ENCODE measurements at places on chromosomes 11 and 22.

GRCh38 chr22:43823911-43824665 lies 12.0 kb upstream of the EFCAB6 start:
- DNase-seq: peak; percentile 52

GRCh38 chr11:39149214-39149613 lies 2310.2 kb downstream of the LRRC4C start:
- DNase-seq: no peak

GRCh38 chr11:35848616-35849015 lies 95.2 kb upstream of the LDLRAD3 start:
- no peak for DNase-seq

GRCh38 chr11:33722590-33723234 lies 13.5 kb downstream of the CD59 start:
- DNase-seq: no peak

DNA sequence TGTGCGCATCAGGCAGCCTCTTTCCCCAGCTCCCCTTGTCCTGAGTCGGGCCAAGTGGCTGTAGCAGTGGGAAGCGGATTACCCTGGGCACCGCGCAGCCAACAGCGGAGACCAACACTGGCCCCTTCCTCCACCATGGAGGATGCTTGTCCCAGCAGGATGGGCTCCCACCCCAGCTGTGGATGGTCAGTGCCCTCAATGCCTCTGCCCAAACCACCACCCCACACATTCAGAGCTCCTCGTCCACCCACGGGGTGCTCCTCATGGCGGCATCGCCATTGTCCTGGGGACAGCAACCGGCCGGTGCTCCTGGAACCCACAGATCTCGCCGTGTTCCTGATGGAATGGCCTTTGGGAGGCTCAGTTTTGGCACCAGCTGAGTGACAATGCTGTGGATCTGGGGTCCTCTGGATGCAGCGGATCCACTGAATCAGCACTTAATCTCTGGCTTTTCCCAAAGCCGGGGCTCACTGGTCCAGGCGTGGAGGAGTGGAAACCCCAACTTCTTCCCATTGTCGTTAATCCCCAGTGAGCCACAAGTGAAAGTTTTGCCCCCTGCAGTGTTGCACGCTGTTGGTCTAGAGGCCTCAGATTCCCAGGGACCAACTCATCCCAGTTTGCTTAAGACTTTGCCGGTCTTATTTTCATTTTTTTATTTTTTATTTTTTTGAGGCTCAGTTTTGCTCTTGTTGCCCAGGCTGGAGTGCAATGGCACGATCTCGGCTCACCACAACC lies 4.1 kb upstream of the B4GALNT4 start:
- DNase-seq: no peak

DNA sequence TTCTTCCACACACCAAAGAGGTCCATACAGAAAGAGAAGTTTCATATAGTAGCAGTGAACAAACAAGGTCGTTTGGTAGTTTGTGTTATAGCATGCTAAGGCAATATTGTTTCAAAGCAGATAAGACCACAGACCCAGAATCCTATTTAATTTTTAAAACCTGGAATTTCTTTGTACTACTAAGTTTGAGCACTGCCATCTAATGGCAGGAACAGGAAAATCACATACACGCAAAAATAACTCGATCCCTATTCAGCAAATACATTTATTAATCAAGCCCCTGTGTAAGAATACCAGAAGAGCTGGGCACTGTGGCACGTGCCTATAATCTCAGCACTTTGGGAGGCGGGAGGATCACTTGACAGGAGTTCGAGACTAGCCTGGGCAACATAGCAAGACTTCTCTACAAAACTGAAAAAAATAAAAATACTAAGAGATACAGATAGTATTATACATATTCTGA lies 2.9 kb upstream of the BTBD10 start:
- DNase-seq: no peak

DNA sequence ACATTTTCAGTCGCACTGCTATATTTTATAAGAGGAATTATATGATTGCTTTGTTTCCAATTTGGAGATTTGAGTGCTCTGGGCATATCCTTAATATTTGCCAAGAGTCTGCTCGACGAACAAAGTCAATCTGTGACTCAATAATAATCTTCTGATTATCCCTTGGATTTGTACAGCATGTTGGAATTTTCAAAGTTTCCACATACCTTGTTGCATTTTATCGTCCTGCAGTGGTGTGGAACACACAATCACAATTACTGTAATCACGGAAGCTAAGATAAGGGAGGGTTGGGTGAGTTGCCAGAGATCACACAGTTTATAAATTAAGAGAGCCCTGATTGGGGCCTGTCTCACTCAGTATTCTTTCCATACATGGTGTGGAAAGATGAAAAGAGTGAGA lies 189.3 kb downstream of the GUCY1A2 start:
- no peak for DNase-seq

DNA sequence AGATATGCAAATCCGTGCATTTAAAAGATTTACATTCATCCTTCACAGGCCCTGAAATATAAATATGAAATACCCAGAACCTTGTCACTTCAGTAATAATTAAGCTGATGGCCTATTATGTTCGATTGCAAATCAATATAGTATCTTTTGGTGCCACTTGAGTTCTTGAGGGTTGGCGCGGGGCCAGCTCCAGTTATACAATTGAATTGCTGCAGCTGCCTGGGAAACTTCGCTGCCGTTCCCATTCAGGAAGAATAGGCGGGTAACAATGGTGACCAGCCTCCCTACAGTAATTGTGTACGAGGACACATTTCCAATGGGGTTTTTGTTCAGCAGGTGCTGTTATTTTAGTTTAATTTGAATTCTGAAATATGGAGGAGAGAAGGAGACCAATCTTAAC lies 451.2 kb downstream of the INSC start:
- no peak for DNase-seq

- no peak for DNase-seq
Observed at GRCh38 chr22:41314821-41315220, 13.5 kb downstream of the ZC3H7B start.

- DNase-seq: no peak
Observed at GRCh38 chr11:72293910-72294615, 50.1 kb upstream of the PHOX2A start.

- no peak for DNase-seq
Observed at GRCh38 chr11:33976495-33977199, 74.9 kb upstream of the CAPRIN1 start.

DNA sequence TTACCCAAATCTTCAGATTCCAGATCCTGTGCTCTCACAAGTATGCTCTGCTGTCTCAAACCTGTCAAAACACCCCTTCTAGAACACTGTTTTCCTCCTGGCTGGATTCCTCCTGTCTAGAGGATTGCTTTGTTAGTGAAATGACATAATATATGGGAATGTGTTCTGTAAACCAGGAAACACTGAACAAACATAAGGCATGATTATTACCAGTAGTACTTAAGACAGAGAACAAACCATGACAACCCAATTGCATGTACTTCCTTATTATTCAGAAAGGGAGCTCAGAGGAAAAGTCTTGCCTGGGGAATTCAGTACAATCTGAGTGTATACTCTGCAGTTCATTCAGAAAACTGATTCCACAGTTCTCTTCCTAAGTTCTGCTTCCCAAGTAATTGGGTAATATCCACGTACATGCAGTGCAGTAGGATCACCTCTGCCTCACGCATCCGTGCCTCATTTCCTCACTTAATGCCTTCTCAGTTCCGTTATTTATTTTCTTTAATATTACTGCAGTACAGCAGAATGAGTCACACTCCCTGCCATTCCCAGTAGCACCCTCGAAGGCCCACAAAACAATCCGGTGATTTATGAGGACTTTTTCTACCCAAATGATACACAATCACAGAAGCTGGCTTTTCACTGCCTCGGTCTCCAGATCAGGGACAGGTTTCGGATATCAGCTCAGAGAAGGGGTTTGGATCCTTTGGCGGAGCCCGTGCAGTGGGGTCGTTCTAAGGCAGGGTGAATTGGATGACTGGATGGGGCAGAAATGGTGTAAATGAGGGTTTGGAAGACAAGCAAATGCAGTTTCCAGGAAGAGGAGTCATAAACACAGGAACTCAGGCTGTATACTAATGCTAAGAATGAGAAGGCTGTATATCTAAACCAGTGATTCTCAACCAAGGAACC lies 896.9 kb downstream of the KCNA4 start:
- no peak for DNase-seq

DNA sequence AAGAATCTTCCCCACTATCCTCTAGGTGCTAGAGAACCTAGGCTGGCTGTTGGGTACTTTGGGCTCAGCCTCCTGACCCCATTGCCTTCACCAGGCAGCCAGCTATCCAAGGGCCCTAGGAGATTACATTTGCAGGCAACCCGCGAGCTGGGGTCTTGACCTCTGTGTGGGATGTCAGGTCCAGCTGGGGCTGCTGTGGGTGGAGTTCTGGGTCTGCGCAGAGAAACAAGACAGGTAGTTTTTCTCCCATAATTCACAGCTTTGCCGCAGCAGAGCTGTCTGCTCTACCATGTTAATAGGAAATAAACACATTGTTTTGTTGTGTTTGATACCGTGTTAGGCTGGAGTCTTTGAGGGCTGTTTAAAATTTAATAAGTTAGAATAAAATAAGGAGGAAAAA lies 142.8 kb upstream of the PLET1 start:
- no peak for DNase-seq

DNA sequence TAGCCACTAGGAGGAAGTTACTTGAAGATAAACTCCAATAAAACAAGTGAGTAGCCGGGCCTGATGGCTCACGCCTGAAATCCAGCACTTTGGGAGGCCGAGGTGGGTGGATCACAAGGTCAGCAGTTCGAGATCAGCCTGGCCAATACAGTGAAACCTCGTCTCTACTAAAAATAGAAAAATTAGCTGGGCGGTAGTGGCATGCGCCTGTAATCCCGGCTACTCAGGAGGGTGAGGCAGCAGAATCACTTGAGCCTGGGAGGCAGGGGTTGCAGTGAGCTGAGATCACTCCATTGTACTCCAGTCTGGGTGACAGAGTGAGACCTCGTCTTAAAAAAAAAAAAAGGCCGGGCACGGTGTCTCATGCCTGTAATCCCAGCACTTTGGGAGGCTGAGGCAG lies 34.0 kb upstream of the CLPB start:
- no peak for DNase-seq

- DNase-seq: no peak
Observed at GRCh38 chr11:47716692-47717091, 1.5 kb upstream of the AGBL2 start.

DNA sequence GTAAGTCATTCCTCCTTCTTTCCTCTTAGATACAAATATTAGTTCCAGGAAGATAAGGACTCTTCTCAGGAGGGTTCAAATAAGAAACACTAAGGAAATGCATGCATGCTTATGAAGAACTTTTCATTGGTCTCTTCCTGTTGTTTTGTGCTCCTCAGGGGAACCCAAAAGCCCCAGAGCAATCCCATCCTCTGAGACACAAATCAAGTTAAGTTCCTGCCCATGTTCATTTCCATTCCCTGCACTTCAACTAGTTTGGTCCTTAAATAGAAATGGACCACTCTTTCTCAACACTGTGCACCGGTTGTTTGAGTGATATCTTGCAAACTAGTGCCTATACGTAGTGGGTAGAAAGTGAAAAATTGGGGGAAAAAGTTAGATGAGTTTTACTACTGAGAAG lies at the start of gene OR10G4:
TSS of gene OR10G4 (plus strand) at position 301 of the 400 bp plus-strand sequence. CDS start 2,578 bp downstream, outside the sequence.
- DNase-seq: no peak

GRCh38 chr11:120136356-120136755 lies 1.6 kb downstream of the TRIM29 start:
- DNase-seq: no peak

GRCh38 chr11:101453682-101454081 lies 130.1 kb downstream of the TRPC6 start:
- no peak for DNase-seq

GRCh38 chr11:117790279-117790678 lies 6.7 kb downstream of the DSCAML1 start:
- no peak for DNase-seq

DNA sequence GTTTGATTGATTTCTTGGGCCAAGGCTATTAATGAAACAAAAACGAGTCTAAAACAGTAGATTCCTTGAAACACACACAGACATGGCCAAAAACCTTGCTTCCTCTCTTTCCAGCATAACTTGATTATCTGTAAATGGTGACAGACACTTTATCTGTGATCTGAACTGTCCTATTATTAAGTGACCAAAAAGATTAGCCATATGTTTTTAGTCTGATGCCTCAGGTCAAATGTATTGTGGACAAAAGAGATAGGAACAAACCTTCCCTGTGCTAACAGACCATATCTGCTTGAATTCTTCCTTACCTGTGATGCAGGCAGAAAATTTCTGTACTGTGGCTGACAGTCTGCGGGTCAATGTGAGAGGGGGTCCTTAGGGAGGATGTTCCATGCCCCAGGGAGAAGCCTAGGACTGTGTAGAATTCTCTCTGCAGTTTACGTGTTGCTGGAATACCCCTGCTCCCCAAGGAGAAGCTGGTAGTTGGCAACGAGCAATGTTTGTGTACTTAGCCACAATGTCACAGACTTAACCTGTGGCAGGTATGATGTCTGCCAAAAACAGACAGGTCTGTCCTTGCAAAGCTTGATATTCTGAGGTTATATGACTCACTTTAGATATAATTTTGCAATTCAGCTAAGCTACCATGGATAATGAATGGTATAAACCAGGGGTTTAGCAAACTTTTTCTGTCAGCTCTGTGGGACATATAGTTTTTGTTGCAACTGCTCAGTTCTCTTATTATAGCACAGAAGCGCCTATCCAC lies 31.2 kb downstream of the C11orf71 start:
- DNase-seq: no peak

DNA sequence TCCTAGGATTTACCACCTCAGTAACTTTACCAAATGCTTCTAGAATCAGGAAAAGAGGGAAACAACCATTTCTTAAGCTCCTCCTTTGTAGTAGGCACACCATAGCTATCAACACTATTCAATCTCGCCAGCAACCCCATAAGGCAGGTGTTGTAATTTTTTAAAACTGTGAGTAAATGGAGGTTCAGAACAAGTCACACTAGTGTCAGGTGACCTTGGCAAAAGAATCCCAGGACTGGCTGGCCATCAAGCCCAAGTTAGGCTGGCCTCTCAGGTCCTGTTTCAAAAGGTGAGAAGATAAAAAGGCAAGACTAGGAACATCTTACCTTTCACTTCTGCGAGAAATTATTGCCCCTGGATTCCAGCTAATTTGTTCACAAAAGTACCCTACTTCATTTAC lies 713 bp downstream of the TOP3B start:
- no peak for DNase-seq

GRCh38 chr11:125433454-125434121 lies 62.5 kb downstream of the FEZ1 start:
- DNase-seq: peak; percentile 70

All from kidney (tissue), 22 donors.